ENCODE measurements at places on chromosomes 2 and 18. TPM values are rescaled to one million over a fixed set of nuclear protein-coding genes. Genes with fewer than 3 reads are reported as not detected.
A peak's percentile ranks its signal among the peaks of the same experiment; 100 is the strongest.

Gene AGAP1
- total RNA-seq: 17.3 TPM

- no peak for DNase-seq
Measured at GRCh38 chr2:29000481-29000880, 19.4 kb downstream of the TOGARAM2 start.

DNA sequence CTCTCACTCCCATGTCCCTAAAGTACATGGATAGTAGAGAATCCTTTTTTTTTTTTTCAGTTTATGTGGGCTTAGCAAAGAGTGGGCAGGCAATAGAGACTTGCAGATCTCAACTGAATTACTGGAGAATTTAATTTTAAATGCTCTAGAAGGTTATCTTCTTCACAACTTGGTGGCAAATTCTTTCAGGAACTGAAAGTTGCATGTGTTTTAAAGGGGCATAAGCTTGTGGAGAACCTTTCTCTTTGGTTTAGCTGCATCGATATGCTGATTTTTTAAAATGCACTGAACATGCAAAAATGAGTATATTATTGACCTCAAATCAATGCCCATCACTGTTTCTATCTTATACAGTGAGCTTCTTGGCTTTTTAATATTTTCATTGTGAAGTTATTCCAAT, 24.9 kb upstream of the GALNT3 start:
- no peak for DNase-seq

DNA sequence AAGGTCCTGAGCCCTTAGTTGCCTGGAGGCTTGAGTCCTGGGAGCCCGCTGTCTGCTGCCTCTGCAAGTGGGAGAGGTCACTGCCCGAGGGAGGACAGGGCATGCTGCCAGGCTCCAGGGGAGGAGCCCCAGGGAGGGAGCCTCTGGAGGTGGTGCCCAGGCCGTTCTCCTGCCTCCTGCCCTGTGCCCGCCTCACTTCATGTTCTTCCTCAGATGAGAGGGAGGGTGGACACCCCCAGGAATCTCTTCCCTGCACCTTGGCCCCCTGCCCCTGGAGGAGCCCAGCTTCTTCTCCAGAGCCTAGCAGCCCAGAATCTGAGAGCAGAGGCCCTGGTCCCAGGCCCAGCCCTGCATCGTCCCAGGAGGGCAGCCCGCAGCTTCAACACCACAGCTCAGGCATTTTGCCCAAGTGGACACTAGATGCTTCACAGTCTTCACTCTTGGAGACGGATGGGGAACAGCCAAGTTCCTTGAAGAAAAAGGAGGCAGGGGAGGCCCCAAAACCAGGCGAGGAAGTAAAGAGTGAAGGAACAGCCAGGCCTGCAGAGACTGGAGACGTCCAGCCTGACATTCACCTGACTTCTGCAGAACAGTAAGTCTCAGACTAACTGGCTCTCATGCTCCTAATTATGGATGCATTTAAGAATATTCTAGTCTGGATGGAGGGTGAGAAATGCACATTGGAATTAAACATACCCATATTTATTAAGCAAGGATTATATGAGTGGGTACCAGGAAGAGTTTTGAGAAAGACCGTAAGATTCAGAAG, 12.1 kb downstream of the PSD4 start:
- no peak for DNase-seq

- DNase-seq: peak; percentile 40
Measured at GRCh38 chr2:152825834-152826233, 107.4 kb downstream of the ARL6IP6 start.

Gene SCYGR2
- not detected for total RNA-seq

DNA sequence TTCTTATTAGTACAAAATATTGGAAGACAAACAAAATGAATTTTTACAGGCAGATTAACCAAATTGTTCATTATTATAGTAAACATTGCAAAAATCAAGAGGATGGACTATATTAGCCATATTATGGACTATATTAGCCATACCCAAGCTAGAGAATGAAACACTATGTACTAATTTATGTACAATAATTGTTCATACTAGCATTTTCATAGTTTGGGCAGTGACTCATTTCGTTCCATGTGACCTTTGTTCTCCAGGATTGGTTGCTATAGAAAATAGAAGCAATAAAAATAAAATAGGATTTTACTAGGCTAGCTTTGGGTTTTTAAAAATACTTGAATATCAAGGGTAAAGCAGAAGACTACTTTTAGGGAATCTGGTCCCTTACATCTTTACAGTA, 176.8 kb downstream of the ZEB2 start:
- no peak for DNase-seq

- DNase-seq: peak; percentile 97
Measured at GRCh38 chr2:238143239-238143951, 4.9 kb downstream of the KLHL30 start.

Data from myocyte (in vitro differentiated cells).